ENCODE measurements at places on chromosomes 1 and 21.
A peak's percentile ranks its signal among the peaks of the same experiment; 100 is the strongest.

GRCh38 chr1:111615870-111616715 lies 3.5 kb upstream of the RAP1A start:
- peak; percentile 79 for DNase-seq

DNA sequence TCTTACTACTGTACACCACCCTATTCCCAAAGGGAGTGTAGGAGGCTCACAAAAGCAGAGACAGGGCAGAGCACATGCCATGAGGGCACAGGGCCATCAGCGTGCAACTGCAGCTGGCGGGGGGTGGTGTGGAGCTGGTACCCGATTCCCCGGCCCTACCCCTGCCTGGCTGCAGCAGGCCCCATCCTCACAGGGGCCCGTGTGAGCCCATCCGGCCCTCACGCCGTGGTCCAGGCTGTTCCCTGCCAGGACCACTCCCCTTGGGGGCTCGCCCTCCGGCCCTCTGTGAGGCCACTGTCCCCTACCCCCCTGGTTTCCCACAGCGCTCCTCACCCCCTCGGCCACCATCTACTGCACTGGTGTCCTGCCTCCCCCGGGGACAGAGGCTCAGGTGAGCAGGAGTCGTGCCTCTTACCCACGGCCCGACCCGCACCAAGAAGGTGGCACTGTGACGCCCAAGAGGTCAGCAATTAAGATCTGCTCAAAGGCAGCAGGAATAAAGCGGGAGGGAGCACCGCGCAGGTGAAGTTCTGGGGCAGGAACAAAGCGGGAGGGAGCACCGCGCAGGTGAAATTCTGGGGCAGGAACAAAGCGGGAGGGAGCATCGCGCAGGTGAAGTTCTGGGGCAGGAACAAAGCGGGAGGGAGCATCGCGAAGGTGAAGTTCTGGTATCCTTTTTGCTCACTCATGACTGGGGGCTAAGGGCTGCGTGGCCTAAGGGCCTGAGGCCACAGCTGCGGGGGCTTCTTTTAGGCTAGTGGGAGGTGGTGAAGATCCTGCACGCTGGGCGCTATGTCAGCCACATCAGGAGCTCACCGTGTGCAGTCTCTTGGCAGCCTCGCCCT lies 3.9 kb downstream of the POFUT2 start:
- DNase-seq: no peak

GRCh38 chr1:214028649-214029406 lies 41.1 kb downstream of the PROX1 start:
- DNase-seq: no peak

GRCh38 chr1:227913764-227914721 lies 33.7 kb downstream of the WNT9A start:
- DNase-seq: no peak

- no peak for DNase-seq
Observed at GRCh38 chr21:42096566-42096965, 25.4 kb downstream of the UMODL1 start.

GRCh38 chr21:42580076-42580792 lies 66.6 kb downstream of the SLC37A1 start:
- no peak for DNase-seq

- no peak for DNase-seq
Observed at GRCh38 chr1:111832521-111833155, 76.9 kb downstream of the DDX20 start.

GRCh38 chr1:73576083-73576482 lies 621.9 kb downstream of the LRRIQ3 start:
- DNase-seq: no peak

- DNase-seq: no peak
Observed at GRCh38 chr1:37433171-37433570, 41.2 kb upstream of the ZC3H12A start.

- DNase-seq: no peak
Observed at GRCh38 chr1:218959784-218960183, 213.9 kb upstream of the LYPLAL1 start.

DNA sequence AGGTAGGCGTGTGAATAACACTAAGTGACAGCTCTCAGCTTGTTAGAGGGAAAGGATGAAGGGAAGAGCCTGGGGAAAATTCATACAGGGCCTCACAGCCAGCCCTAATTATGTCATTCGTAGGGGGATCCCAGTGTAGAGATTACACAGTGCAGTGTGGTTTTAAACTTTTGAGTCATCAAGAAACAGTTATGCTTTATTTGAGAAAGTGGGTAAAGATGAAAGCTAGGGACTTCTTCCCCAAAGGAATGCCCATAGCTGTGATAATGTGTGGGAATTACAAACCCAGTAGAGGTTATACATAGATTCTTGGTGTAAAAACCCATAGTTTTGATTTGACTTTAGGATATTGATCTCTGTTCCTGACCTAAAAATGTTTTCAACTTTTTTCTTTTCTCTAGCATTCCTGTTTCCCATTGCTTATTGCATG lies 1.9 kb downstream of the TTF2 start:
- peak; percentile 7 for DNase-seq

- DNase-seq: no peak
Observed at GRCh38 chr21:41032541-41032940, 135.4 kb upstream of the BACE2 start.

- no peak for DNase-seq
Observed at GRCh38 chr1:57272150-57272549, 151.7 kb downstream of the DAB1 start.

DNA sequence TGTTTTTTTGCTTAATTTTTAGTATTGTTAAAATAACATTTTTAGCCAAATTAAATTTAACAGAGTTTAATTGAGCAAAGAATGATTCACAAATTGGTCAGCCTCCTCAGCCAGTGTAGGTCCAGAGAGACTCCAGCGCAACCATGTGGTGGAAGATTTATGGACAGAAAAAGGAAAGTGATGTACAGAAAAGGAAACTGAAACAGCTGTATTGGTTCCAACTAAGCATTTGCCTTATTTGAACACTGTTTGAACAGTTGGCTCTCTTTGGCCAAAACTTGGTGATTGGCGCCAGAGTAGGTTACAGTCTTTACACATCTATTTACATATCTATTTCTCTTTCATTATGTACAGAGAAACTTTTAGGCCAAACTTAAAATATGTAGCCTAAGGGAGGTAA lies 19.4 kb downstream of the RPS6KC1 start:
- no peak for DNase-seq

- DNase-seq: no peak
Observed at GRCh38 chr1:236615399-236616148, 11.3 kb upstream of the HEATR1 start.

GRCh38 chr1:157431751-157432150 lies 120.6 kb downstream of the FCRL5 start:
- DNase-seq: no peak

DNA sequence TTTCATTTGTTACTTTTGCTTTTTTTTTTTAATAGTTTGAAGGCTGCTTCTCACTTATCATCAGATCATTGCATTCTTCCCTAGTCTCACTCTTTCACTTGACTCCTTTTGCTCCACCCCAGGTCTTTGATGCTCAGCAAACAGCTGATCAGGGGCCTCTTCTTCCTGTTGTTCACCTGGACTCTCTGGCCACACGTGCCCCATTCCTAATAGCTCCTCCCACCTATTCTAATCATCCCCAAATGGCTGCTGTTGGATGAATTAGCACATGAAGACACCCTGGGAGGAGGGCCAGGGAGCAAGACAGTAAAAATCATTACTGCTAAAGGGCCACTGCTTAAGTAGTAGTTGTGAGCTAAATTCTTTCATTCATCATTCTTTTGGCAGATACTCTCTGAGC lies 119.5 kb downstream of the MAB21L3 start:
- DNase-seq: no peak

GRCh38 chr21:38807441-38807871 lies 1.7 kb downstream of the ETS2 start:
- no peak for DNase-seq

GRCh38 chr1:109304226-109304920 lies 2.4 kb downstream of the MYBPHL start:
- no peak for DNase-seq

DNA sequence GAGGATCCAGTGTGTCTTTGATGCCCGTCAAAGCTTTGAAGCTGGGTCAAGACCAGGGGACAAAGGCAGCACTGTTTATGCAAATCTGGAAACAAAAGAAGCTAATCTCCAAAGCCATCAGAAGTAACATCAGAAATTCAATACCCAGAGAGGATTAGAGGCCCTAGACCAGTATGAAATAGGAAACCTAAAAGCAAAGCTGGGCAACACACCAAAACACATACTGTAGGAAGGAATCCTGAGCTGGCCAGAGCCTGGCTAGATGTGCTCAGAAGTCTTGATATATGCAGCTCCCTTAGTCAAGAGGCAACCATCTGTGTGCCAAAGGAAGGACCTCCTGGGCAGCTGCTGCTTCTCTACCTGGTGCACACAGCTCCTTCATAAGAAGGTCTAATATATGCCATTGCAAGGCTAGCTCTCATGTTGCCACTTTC lies 12.3 kb downstream of the COLGALT2 start:
- DNase-seq: no peak

DNA sequence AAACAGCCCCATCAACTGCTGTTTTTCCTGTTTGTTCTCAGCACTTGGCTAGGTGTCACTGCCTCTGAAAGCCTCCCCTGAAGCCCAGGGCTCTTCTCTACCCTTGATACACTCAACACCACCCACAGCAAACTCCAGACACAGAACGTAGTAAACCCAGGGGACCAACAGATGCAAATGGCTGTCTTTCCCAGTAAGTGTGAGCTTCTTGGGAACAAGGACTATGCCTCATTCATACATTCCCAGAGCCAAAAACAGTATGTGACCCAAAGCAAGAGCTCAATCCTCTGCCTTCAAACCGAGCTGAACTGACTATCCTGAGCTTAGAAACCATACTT lies 4.4 kb downstream of the LBR start:
- no peak for DNase-seq

- DNase-seq: no peak
Observed at GRCh38 chr1:234546890-234547788, 62.8 kb downstream of the IRF2BP2 start.

DNA sequence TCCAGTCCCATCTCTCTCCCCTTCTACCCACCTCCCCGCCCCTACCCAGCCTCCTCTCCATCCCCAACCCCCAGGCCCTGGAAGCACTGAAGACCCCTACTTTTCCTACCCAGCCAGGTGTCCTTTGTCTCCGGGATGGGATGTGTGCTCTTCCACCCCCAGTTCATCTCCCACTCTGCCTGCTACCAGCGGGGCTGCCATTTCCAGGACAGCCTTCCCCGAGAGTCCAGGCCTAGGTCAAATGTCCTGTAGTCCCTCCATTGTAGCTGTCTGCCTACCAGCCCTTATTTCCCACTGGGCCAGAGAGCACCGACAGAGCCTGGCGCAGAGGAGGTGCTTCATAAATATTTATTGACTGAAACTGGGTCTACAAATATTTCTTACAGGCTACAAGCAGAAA lies 72.0 kb upstream of the TLR5 start:
- no peak for DNase-seq

- DNase-seq: no peak
Observed at GRCh38 chr21:31921079-31921478, 48.3 kb downstream of the HUNK start.

- DNase-seq: no peak
Observed at GRCh38 chr1:82392513-82392912, 591.8 kb downstream of the ADGRL2 start.

GRCh38 chr1:190226006-190226405 lies 251.7 kb downstream of the BRINP3 start:
- no peak for DNase-seq

GRCh38 chr1:179230251-179230650 lies 774 bp upstream of the ABL2 start:
- DNase-seq: no peak

DNA sequence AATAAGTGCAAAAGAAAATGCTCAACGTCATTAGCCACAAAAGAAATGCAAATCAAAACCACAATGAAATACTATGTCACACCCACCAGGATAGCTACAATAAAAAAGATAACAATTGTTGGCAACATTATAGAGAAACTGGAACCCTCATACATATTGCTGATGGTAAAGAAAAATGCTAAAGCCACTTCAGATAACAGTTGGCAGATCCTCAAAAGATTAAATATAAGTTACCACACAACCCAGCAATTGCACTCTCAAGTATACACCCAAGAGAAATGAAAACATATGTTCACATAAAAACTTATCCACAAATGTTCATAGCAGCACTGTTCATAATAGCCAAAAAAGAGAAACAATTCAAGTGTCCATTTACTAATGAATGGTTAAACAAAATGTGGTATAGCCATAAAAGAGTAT lies 20.7 kb downstream of the TRIM33 start:
- DNase-seq: no peak

- peak; percentile 73 for DNase-seq
Observed at GRCh38 chr1:21963477-21964217, 13.2 kb upstream of the CELA3B start.

- DNase-seq: peak; percentile 30
Observed at GRCh38 chr1:100428160-100428559, 75.9 kb downstream of the CDC14A start.

GRCh38 chr1:119908661-119909060 lies 12.3 kb upstream of the ADAM30 start:
- no peak for DNase-seq

GRCh38 chr1:44225761-44226160 lies 12.5 kb downstream of the DMAP1 start:
- no peak for DNase-seq

GRCh38 chr1:24888971-24889676 lies 41.0 kb downstream of the RUNX3 start:
- DNase-seq: no peak

- no peak for DNase-seq
Observed at GRCh38 chr1:41622859-41623732, 138.6 kb upstream of the EDN2 start.

DNA sequence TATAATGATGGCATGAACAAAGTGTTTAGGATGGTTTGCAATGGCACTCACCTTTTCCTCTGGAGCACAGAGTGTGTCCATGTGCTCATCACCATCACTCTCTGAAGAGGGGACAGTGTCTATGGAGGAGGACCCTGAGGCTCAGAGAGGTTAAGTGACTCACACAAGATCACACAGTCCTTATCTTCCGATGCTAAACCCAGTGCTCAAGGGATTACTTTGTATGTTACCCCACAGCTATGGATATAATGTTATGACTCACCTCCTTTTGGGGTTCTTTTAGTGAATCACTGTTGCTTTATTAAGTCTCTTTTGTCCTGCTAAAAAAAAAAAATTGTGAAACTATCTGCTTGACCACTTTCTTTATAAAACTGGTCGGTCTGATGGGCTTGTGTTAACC lies 67.6 kb downstream of the TENT5C start:
- no peak for DNase-seq

DNA sequence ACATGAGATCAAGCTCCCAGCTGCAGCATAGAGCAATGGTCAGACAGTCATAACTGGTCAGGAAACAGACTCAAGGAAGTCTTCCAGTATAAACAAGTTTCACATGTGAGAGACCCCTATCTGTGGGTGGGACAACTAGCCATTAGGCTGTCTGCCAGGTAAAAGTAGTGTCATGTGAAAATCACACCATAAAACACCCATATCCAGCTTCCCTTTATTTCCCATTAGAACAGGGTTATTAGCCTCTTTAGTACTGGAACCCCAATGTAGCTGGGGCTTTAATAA lies 426.7 kb downstream of the KCNT2 start:
- DNase-seq: no peak

- DNase-seq: no peak
Observed at GRCh38 chr1:2233468-2233867, 5.3 kb downstream of the SKI start.

GRCh38 chr1:218346391-218347204 lies 1.5 kb downstream of the TGFB2 start:
- DNase-seq: no peak

- no peak for DNase-seq
Observed at GRCh38 chr1:209249785-209250440, 333.6 kb upstream of the CAMK1G start.
